ENCODE measurements at places on chromosomes 11 and 22. TPM values are rescaled to one million over a fixed set of nuclear protein-coding genes. Genes with fewer than 3 reads are reported as not detected.

IFITM10 gene
- total RNA-seq: 7.7 TPM

PGA3 gene
- 0.79 TPM for total RNA-seq

ABCG4 gene
- under 0.01 TPM for total RNA-seq

MRGPRF gene
- total RNA-seq: 33.0 TPM

OR51B5 gene
- 0.40 TPM for total RNA-seq

MS4A4E gene
- not detected for total RNA-seq

GLYATL2 gene
- total RNA-seq: 1.2 TPM

OR4A47 gene
- total RNA-seq: not detected

PAX6 gene
- total RNA-seq: 0.26 TPM

OR56A3 gene
- not detected for total RNA-seq

APOL3 gene
- 34.0 TPM for total RNA-seq

HPS5 gene
- total RNA-seq: 51.9 TPM

CELSR1 gene
- 1.6 TPM for total RNA-seq
